ENCODE measurements at places on chromosomes 4 and X. TPM values are rescaled to one million over a fixed set of nuclear protein-coding genes. Genes with fewer than 3 reads are reported as not detected.
A peak's percentile ranks its signal among the peaks of the same experiment; 100 is the strongest.

The SHROOM2 gene
- total RNA-seq = 6.4 TPM

DNA sequence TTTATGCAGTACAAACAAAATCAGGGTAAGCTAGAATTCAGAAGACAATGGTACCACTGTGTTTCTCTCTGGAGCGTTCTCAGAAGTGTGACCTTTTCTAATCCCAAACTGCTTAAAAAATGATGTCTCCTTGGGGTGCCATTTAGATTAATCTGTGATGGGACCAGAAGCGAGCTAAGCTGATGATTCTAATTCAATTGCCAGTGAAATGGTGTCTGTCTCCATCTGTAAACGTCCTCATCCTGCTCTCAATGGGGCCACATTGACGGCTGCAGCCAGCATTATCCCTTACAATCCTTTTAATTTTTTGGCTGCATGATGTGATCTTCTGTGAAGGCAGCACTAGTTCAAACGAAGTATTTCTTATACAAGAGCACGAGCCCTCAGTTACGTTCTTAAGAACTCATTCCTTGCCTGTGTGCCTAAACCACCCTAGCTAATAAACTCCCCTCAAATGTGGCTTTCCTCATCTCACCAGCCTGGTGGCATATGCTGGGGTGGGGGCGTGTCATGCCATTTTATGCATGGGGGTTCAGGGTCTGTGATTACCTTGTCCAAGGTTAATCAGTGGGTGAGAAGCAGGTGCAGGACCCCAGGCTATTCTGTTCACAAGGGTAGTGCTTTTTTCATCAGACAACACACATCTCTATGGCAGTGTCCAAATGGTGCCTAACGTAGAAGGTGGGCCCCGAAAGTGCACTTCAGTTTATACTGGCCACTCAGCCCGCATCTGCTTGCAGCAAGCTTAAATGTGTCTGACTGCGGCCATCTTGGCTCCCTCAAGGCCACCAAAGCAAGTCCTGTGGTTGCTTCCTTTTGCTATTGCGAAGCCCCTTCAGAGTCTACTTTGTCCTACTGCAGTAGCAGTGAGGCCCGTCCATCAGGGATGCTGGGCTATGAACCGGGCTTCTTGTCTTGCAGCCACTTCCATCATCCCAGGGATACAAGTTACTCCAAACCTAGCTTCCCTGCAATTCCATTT, 45.7 kb upstream of the SLC2A9 start:
- DNase-seq = no peak

DNA sequence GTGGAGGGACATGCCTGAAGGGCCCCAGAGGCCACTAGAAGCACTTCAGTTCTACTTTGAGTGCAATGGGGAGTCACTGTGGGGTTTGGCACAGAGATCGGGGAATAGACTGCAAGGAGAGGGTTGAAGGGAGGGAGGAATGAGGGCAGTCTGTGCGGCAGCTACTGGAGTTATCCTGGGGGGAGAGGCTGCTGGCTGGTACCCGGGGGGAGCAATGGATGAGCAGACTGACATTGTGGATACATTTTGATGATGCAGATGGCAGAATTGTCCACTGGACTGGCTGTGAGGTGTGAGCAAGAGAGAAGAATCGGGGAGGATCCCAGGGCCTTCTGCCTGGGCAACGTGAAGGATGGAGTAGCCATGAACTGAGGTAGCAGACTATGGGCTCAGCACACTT, 2.8 kb upstream of the MAMLD1 start:
- DNase-seq = no peak

- DNase-seq = peak; percentile 69
Observed at GRCh38 chr4:138919094-138919936, 96.3 kb upstream of the NOCT start.

- no peak for DNase-seq
Observed at GRCh38 chrX:66410806-66411205, 228.1 kb downstream of the EDA2R start.

DNA sequence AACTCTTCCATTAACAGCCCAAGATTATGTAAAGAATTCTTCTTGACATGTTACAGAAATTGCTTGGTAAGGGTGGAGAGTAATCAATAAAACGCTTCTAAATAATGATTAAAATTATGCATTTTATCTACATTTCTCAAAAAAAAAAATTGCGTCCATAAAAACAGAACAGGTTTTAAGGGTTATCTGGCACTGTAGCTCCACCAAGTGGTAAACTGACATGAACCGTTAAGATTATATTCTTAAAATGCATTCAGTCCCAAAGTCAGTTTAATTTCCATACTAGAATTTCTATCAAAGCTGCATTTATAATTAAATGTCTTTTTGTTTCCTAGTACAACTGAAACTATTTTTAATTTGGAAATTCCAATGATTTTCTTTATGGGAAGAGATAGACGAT, 214.0 kb upstream of the UGT8 start:
- no peak for DNase-seq

DNA sequence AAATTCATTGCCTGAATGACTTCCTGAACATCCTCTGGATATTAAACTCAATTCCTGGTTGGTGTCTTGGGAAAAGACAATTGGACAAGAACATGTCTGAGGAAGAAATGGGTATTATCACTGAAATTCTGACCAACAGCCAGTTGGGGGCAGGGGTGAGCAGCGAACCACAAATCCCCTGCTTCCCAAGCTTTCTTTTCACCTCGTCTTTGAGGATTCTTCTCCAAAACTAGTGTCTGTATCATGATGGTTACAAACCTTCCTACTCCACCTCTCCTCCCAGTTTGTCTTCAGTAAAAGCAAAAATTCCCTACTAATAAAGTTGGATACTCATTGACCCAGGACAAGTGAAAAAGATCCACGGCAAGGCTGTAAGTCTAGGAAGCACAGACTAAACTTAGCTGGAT, 48.3 kb upstream of the WDR1 start:
- no peak for DNase-seq

- no peak for DNase-seq
Observed at GRCh38 chrX:154431341-154431740, 2.9 kb downstream of the ATP6AP1 start.

GRCh38 chr4:182486881-182487280, 243.7 kb downstream of the TENM3 start:
- peak; percentile 4 for DNase-seq
